Activated T-cell treated with anti-CD3 and anti-CD28 coated beads, Interleukin-2, amount 50 U/mL, for 24 hours (primary cell): ENCODE measurements at places on chromosomes 3 and 15.
A peak's percentile ranks its signal among the peaks of the same experiment; 100 is the strongest.

DNA sequence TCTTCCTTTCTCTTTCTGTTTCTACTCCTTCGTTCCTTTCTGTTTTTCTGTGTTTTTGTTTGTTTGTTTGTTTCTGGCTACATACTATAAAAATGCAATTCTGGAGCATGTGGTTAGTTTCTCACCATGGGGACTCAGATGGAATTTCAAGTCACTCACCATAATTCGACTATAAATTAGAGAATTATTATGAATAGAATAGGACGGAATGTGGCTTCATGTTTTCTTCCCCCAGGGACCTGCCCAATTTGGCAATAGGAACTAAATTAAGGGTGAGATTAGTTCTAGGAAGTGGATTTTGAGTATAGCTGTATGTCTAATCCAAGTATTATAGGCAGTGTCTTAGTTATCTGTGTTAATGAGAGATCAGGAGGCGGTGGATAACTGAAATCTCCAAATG is 96.9 kb downstream of the THSD4 start:
- H3K4me1 ChIP-seq = no peaks in the 10 kb centered on the region
- no peak overlapping the region for H3K4me3 ChIP-seq
- peaks cover 28% of the 10 kb centered on the region for H3K27me3 ChIP-seq
- DNase-seq = no peak

- no peak overlapping the region for H3K4me3 ChIP-seq
- no peak for DNase-seq
- H3K27me3 ChIP-seq = no peaks in the 10 kb centered on the region
- H3K36me3 ChIP-seq = peaks cover 100% of the 10 kb centered on the region
- peak overlapping the region; percentile 89 for H3K27ac ChIP-seq
These were observed 5.9 kb upstream of the GRAMD2A start for GRCh38 chr15:72203507-72203837.

- no peaks in the 10 kb centered on the region for H3K4me1 ChIP-seq
- no peaks in the 10 kb centered on the region for H3K36me3 ChIP-seq
- no peak overlapping the region for H3K4me3 ChIP-seq
- DNase-seq = no peak
- no peak overlapping the region for H3K27ac ChIP-seq
These were observed 254.2 kb downstream of the EBLN2 start for GRCh38 chr3:73315706-73316105.

DNA sequence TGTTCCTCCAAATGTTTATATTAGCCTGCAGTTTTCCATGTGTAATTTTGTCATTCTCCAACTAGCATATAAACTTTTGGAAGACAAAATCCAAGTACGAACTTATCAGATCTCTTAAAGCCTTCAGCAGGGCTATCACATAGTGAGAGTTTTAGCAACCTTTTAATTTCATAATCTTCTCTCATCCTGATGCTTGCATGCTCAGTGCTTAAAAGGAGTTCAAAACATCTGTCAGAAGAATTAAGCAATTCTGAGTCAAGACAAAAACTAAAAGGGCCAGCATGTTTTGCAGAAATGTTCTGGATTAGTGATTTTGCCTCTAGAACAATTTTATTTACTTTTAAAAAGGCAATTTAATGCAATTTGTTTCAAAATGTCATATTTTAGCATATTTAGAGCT is 73.4 kb upstream of the SLC2A2 start:
- no peak for DNase-seq
- H3K27me3 ChIP-seq = no peaks in the 10 kb centered on the region
- no peak overlapping the region for H3K27ac ChIP-seq

DNA sequence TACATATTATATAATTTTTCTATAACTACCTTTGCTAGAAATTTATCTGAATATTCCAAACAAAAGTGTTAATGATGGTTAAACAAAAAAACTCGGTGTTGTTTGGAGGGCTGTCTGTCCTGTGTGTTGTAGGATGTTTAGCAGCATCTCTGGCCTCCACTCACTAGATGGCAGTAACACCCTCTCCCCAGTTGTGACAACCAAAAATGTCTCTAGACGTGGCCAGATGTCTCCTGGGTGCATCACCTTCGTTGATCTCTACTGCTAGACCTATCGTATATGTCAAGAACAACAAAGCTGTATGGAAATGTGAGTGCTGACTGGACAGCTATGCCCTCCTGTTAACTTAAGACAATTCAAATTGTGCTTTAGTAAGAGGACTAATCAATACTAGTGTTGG is 14.1 kb downstream of the ANKRD34C start:
- no peak overlapping the region for H3K4me3 ChIP-seq
- no peaks in the 10 kb centered on the region for H3K36me3 ChIP-seq
- no peak for DNase-seq
- peaks cover 24% of the 10 kb centered on the region for H3K27me3 ChIP-seq
- H3K27ac ChIP-seq = no peak overlapping the region
- H3K4me1 ChIP-seq = peaks cover under 1% of the 10 kb centered on the region

DNA sequence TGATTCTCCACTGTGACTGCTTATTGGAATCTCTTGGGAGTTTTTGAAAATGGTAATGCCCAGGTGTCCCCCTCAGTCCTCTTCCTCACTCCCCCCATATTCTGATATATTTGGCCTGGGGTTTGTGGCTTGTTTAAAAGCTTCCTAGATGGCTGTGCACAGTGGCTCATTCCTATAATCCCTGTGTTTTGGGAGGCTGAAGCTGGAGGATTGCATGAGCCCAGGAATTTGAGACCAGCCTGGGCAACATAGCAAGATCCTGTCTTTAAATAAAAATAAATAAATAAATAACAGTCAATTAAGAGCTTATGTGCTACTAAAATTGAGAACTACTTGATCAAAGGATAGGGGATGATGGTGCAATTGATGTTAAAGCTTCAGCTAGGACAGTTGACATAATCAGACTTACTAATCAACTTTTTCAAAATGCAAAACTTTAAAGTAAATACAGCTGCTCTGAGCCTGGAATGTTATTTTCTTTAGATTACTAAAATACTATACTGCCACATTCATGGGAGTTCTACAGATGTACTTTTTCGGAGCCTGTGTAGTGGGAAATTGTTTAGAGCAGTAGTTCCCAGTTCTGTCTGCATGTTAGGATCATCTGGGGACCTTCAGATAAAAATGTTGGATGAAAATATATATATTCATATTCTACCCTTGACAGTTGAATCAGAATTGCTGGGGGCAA is 33.4 kb downstream of the ARIH1 start:
- H3K27ac ChIP-seq = no peak overlapping the region
- H3K4me3 ChIP-seq = no peak overlapping the region
- no peak for DNase-seq
- H3K27me3 ChIP-seq = no peaks in the 10 kb centered on the region
- H3K4me1 ChIP-seq = peaks cover 66% of the 10 kb centered on the region
- H3K36me3 ChIP-seq = peaks cover 34% of the 10 kb centered on the region

DNA sequence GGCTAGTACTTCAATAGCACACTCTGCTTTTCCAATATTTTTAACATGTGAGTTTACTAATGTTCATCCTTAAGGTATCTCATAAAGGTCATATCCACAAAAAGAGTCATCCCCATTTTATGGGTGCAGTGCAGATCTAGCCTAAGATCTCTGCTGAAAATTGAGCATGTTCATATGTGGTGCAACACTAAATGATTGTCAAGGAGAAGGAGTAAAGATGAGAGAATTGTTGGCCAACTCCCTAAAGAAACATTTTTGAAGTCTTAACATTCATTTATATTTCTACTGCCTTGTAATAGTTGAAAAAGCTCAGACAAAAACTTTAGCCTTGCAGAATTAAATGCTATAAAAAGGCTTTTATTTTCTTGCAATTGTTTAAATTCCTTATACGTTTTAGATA is 1159.6 kb downstream of the TBL1XR1 start:
- H3K27ac ChIP-seq = no peak overlapping the region
- H3K27me3 ChIP-seq = no peaks in the 10 kb centered on the region
- DNase-seq = no peak
- no peaks in the 10 kb centered on the region for H3K36me3 ChIP-seq
- H3K4me1 ChIP-seq = no peaks in the 10 kb centered on the region
- no peak overlapping the region for H3K4me3 ChIP-seq

- H3K27me3 ChIP-seq = no peaks in the 10 kb centered on the region
- peaks cover 46% of the 10 kb centered on the region for H3K4me1 ChIP-seq
- H3K36me3 ChIP-seq = peaks cover 7% of the 10 kb centered on the region
- DNase-seq = peak; percentile 34
- H3K27ac ChIP-seq = peak overlapping the region; percentile 73
- no peak overlapping the region for H3K4me3 ChIP-seq
These were observed 34.5 kb downstream of the ZFAND6 start for GRCh38 chr15:80093854-80094418.

DNA sequence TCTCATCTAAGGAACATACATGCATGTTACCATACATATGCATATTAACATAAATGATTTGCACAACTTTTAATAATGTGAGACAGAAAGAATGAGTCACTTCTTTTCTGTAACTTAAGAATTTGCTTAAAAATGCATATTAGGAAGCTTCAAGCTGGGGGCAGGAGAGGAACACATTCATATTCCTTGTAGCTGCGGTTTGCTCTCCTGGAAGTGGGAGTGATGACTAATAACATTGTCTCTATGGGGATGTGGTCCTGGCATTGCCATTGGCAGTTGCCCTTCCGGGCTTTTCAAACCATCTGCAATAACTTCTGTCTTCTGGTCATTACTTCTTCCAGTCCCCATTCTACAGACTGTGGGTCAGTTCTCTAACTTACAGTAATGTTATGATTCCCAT is 15.6 kb downstream of the CHST2 start:
- DNase-seq = no peak
- H3K27me3 ChIP-seq = no peaks in the 10 kb centered on the region
- H3K27ac ChIP-seq = no peak overlapping the region
- H3K4me1 ChIP-seq = peaks cover 21% of the 10 kb centered on the region
- no peaks in the 10 kb centered on the region for H3K36me3 ChIP-seq

DNA sequence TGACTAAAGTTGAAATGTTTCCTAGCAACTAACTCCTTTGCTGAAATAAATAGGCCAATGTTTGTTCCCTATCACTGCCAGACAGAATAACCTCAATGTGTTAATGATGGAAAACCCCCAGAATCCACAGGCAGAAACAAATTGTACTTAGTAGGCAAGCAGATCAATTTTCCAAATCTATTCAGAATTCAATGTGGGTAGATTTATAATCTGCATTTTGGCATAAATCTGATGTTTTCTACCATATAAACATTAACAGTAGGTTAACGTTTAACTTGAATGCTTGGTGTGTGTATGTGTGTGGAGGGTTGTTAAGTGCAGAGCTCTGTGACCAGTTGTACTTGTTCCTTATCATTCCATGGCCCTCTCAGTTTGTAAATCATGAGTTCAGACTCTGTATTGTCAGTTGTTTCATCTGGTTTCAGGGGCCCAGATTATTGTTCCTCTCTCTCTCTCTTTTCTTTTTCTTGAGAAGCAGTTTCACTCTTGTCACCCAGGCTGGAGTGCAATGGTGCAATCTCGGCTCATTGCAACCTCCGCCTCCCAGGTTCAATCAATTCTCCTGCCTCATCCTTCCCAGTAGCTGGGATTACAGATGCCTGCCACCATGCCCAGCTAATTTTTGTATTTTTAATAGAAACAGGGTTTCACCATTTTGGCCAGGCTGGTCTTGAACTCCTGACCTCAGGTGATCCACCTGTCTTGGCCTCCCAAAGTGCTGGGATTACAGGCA is 32.8 kb downstream of the PLSCR1 start:
- no peak for DNase-seq
- H3K36me3 ChIP-seq = peaks cover 40% of the 10 kb centered on the region
- peaks cover 22% of the 10 kb centered on the region for H3K4me1 ChIP-seq
- H3K27me3 ChIP-seq = no peaks in the 10 kb centered on the region
- H3K4me3 ChIP-seq = no peak overlapping the region
- H3K27ac ChIP-seq = no peak overlapping the region

DNA sequence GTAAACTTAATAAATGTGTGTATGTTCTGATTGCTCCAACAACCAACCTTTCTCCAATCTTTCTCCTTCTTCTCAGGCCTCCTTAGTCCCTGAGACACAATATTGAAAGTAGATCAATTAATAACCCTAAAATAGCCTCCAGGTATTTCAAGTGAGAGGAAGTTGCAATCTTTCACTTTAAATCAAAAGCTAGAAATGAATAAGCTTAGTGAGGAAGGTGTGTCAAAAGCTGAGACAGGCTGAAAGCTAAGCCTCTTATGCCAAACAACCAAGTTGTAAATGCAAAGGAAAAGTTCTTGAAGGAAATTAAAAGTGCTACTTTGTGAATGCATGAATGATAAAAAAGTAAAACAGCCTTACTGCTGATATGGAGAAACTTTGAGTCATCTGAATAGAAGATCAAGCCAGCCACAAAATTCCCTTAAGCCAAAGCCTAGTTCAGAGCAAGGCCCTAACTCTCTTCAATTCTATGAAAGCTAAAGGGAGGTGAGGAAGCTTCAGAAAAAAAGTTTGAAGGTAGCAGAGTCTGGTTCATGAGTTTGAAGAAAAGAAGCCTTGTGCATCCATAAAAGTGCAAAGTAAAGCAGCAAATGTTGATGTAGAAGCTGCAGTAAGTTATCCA is 38.6 kb downstream of the CCDC80 start:
- peak overlapping the region; percentile 53 for H3K27ac ChIP-seq
- no peak for DNase-seq
- no peaks in the 10 kb centered on the region for H3K27me3 ChIP-seq
- H3K36me3 ChIP-seq = peaks cover 7% of the 10 kb centered on the region
- no peak overlapping the region for H3K4me3 ChIP-seq

DNA sequence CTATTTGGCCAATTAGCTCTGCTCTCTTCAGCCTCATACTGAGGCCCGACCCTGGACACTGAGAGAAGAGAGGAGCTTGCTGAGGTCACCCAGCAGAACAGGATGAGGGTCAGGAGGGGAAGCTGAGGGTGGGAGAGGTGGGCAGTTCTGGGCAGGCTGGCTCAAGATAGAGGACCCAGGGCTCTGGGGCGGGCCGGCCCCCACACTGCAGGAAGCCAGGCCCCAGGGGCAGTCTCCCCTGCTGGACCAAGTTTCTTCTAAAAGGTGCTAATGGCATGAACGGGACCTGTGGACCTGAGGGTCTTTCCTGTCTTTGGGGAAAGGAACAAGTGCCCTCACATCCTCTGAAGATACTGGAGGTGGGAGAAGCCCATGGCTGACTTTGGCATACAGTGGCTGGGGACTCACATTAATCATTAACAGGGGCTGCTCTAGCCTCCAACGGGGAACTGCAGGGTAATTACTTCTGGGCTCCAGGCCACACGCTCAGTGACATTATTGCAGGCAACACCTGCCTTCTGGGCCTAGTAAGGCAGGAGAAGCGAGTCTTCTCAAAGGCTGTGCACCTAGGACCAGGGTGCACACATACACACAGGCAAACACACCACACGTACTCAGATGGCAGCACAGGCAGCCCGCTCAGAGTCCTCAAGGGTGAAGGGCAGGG is 10.6 kb downstream of the HCN4 start:
- DNase-seq = no peak
- no peaks in the 10 kb centered on the region for H3K4me1 ChIP-seq
- no peak overlapping the region for H3K4me3 ChIP-seq
- H3K27ac ChIP-seq = no peak overlapping the region
- peaks cover 30% of the 10 kb centered on the region for H3K27me3 ChIP-seq

- DNase-seq = no peak
- no peaks in the 10 kb centered on the region for H3K36me3 ChIP-seq
- H3K4me1 ChIP-seq = peaks cover 3% of the 10 kb centered on the region
These were observed 146.5 kb downstream of the NUP210 start for GRCh38 chr3:13273604-13274105.

- no peak overlapping the region for H3K4me3 ChIP-seq
- DNase-seq = peak; percentile 48
- H3K27me3 ChIP-seq = no peaks in the 10 kb centered on the region
- peaks cover 95% of the 10 kb centered on the region for H3K36me3 ChIP-seq
- H3K27ac ChIP-seq = no peak overlapping the region
- H3K4me1 ChIP-seq = peaks cover 31% of the 10 kb centered on the region
These were observed 47.4 kb upstream of the CRTC3 start for GRCh38 chr15:90482124-90483011.

GRCh38 chr3:134235577-134236076 is 15.0 kb downstream of the RYK start:
- no peak overlapping the region for H3K4me3 ChIP-seq
- peaks cover 90% of the 10 kb centered on the region for H3K4me1 ChIP-seq
- H3K27ac ChIP-seq = peak overlapping the region; percentile 16
- no peaks in the 10 kb centered on the region for H3K27me3 ChIP-seq
- H3K36me3 ChIP-seq = peaks cover 2% of the 10 kb centered on the region
- no peak for DNase-seq
